ENCODE measurements at places on chromosomes 12 and 14. TPM values are rescaled to one million over a fixed set of nuclear protein-coding genes. Genes with fewer than 3 reads are reported as not detected.

- H3K4me3 ChIP-seq: no peak overlapping the region
- no peak for DNase-seq
- H3K27ac ChIP-seq: no peak overlapping the region
- H3K27me3 ChIP-seq: no peaks in the 10 kb centered on the region
- H3K36me3 ChIP-seq: no peaks in the 10 kb centered on the region
Observed at GRCh38 chr12:93166541-93167307, 211.0 kb upstream of the NUDT4 start.

GRCh38 chr14:32578181-32578580 is 249.1 kb downstream of the AKAP6 start:
- H3K4me1 ChIP-seq: no peaks in the 10 kb centered on the region
- H3K4me3 ChIP-seq: no peak overlapping the region
- no peak for DNase-seq
- no peak overlapping the region for H3K27ac ChIP-seq

GRCh38 chr14:56422703-56423213 is 156.8 kb upstream of the TMEM260 start:
- no peak overlapping the region for H3K27ac ChIP-seq
- no peaks in the 10 kb centered on the region for H3K4me1 ChIP-seq
- no peak overlapping the region for H3K4me3 ChIP-seq

- no peaks in the 10 kb centered on the region for H3K27me3 ChIP-seq
- DNase-seq: no peak
- H3K27ac ChIP-seq: no peak overlapping the region
Observed at GRCh38 chr12:131796411-131796736, 31.8 kb upstream of the MMP17 start.

GRCh38 chr14:41167040-41167439 is 439.6 kb upstream of the LRFN5 start:
- H3K4me3 ChIP-seq: no peak overlapping the region
- no peak for DNase-seq
- no peaks in the 10 kb centered on the region for H3K27me3 ChIP-seq
- H3K36me3 ChIP-seq: no peaks in the 10 kb centered on the region

RAD9B gene
- 1.1 TPM for total RNA-seq

CCDC38 gene
- total RNA-seq: 0.13 TPM

SPATA7 gene
- total RNA-seq: 9.9 TPM

TAMALIN gene
- total RNA-seq: 170 TPM
